ENCODE measurements at places on chromosomes 3 and 15.
A peak's percentile ranks its signal among the peaks of the same experiment; 100 is the strongest.

DNA sequence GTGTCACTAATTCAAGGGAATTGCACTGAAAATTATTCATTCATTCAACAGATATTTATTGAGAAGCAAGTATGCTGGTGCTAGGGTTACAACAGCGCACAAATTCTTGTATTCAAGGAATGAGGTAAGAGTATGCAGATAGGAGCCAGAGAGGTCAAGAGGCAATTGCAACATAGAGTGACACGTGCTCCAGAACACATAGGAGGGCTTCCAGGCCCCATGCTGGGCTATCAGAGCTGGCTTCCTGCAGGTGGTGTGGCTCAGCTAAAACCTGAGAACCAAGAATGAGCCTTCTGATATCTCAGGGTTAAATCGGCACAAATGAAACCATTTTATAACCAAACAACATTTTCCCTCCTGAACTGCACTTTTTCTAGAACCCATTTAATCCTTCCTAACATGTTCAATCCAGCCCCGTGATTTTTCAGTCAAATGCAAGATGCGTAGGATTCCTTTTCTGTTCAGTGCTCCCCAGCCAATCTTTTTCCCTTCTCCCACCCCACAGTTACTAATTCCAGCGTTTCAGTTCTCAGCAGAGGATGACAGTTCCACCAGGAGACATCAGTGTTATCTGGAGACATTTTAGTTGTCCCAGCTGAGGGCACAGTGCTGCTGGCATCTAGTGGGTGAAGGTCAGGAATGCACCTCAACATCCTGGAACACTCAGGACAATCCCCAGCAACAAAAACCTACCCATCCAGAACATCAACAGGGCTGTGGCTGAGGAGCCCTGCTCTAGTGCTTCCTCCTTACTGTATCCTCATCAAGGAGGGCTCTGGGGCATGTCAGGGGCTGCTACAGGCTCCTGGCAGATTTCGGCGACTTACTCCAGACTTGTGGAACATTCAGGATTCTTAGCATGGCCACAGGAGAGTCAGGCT is 13.1 kb downstream of the CCR5AS start:
- no peak for DNase-seq

- no peak for DNase-seq
Observed at GRCh38 chr3:113105966-113106660, 105.2 kb upstream of the BOC start.

- no peak for DNase-seq
Observed at GRCh38 chr3:128144512-128145187, 8.6 kb upstream of the EEFSEC start.

GRCh38 chr3:76855451-76855850 is 184.4 kb upstream of the ROBO2 start:
- no peak for DNase-seq

DNA sequence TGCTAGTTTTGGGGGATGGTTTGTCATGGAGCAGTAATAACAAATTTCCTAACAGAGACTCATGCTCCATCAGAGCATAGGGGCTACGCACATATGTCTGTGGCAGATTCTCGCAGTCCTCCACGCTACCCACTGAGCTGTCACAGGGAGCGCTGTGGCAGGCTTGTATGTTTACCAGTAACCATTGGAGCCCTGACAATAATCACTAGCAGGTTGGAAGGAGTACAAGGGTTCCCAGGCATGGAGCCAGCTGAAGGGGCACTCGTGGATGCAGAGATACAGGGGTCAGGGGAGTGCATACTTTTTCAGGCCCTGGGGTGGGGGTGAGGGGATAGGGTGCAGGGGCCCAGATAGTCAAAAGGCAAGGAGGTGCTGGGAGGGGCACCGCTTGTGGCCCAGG is 7.9 kb upstream of the GP9 start:
- DNase-seq, result no peak

DNA sequence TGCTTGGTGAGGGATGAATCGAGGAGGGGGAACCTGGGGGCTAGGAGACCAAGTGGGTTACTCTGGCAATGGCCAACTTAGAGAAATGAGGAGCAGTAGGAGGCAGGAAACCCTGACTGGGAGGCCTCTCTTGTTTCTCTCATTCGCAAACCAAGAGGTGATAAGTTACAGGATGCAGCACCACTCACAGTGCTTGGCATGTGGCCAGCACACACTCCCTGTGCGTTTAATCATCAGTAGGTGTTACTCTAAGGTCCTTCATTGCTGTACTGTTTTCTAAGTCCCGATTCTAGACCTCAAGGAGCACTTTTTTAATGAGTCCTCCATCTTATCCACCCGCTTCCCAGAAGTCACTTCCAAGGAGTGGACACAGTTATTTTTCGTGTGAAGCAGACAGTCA is 314.1 kb upstream of the TRIM42 start:
- DNase-seq, result no peak

GRCh38 chr3:198076722-198077308 is 116.8 kb downstream of the LMLN start:
- no peak for DNase-seq

GRCh38 chr3:155308831-155309230 is 15.3 kb upstream of the STRIT1 start:
- no peak for DNase-seq

GRCh38 chr3:57397175-57398026 is 104.9 kb upstream of the ASB14 start:
- no peak for DNase-seq

DNA sequence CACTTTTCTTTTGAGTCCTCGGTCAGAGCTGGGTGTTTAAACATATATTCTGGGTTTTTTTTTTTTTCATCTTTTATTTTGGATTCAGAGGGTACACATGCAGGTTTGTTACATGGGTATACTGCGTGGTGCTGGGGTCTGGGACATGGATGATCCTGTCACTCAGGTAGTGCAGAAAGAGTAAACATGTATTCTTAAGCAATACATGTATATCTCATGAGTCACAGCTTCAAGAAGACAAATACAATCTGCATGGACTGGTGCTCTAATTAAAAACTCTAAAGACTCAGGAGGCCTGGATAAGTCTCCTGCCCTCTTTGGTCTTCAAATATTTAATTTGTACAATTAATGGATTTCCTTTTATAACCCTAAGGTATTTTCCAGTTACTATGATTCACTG is 50.6 kb upstream of the PHLDB2 start:
- no peak for DNase-seq

DNA sequence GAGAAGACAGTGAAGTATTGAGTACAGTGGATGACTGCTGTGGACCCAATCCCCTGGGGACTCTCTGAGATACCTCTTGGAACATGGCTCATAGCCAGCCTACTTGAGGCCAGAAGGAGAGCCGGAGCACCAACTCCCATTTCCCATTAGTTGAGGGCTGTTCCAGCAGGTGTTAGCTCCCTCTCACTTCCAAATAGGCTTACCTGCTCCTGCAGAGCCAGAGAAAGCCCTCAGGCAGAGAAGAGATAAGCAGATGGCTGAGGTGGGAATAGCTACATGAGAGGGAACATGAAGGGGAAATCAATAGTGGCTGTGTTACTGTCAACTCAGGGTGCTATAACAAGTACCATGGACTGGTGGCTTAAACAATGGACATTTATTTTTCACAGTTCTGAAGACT is 4.6 kb upstream of the CCK start:
- peak; percentile 77 for DNase-seq

DNA sequence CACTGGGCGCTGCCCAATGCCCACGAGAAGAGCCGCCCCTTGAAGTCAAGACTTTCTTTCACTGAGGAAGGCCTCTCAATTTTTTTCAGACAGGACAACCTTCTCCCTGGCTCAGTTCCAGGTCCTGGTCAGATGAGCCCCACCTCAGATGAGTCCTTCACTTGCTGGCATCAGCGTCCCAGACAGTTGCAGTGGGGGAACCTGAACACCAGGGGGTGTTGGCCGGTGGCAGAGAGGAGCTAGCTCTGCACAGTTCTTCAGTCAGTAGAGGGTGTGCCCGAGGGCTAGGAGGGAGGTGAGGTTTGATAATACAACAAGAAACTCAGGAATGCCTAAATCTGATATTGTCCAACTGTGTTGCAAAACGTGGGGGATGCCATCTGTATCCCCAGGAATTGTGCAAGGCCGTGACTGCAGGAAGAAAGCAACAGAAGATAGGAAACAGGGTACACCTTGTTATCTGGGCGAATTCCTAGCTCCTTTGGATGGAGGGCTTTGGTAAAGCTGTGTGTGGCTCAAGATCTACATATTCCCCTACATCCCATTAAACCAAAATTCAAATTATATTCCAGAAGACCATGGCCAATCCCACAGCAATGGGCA is 34.3 kb downstream of the CCR3 start:
- no peak for DNase-seq

- DNase-seq, result no peak
Observed at GRCh38 chr15:45429941-45430792, 51.8 kb upstream of the GATM start.

DNA sequence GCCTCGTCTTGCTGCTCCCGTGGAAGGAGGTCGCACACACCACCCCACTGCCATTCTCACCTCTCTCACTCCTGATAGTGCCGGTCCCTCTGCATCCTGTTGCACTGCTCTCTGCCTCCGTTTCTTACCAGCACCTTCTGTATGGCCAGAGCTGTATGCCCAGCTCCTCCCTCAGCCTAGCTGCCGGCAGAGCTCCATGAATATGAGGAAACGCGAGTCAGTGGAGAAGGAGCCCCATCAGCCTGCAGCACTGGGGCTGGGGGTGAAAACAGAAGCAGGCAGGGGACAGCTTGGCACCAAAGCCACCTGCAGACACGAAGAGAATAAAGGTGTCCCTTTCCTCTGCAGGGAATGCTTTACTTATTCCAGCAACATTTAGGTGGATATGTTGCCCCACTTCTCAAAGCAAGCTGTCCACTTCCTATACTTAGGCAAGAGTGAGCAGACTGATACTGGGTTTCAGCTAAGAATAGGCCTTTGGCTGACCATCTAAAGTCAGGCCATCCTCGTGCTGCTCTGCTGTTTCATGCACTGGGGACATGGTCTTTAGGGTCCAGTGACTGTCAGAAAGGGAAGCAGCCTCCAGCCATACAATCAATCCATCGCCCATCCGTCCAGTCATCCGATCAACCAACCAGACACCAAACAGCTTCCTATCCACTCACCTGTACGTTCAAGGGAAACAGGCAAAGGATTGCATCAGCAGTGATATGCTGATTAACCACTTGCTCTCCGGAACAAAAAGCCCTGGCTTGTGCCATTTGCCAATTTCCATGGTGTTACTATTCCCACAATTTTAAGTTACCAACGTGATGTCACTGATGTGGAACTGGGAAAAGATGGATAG is 222.7 kb downstream of the XXYLT1 start:
- DNase-seq, result no peak

- no peak for DNase-seq
Observed at GRCh38 chr3:186425788-186426730, 64.0 kb upstream of the DGKG start.

DNA sequence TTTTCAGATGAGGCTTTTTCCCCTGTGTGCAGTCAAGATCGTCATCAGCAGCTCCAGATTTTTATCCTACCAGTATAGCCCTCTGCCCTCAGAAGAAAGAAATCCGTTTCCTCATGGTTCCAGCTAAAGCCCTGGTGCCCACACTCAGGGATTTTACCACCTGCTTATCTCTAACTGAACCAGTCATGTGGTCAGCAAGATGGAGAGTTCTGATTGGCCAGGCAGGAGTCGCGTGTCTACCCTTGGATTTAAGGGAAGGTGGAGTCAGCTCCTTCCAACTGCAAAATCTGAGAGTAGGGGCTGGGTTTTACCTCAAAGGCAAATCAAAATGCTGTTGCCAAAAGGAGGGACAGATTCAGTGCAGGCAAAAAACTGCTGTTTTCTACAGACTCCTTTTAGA is 135.3 kb downstream of the LRTM1 start:
- no peak for DNase-seq

- DNase-seq, result no peak
Observed at GRCh38 chr3:149647285-149647684, 10.5 kb downstream of the WWTR1 start.

GRCh38 chr3:9784965-9785364 is 7.3 kb downstream of the TADA3 start:
- DNase-seq, result no peak

DNA sequence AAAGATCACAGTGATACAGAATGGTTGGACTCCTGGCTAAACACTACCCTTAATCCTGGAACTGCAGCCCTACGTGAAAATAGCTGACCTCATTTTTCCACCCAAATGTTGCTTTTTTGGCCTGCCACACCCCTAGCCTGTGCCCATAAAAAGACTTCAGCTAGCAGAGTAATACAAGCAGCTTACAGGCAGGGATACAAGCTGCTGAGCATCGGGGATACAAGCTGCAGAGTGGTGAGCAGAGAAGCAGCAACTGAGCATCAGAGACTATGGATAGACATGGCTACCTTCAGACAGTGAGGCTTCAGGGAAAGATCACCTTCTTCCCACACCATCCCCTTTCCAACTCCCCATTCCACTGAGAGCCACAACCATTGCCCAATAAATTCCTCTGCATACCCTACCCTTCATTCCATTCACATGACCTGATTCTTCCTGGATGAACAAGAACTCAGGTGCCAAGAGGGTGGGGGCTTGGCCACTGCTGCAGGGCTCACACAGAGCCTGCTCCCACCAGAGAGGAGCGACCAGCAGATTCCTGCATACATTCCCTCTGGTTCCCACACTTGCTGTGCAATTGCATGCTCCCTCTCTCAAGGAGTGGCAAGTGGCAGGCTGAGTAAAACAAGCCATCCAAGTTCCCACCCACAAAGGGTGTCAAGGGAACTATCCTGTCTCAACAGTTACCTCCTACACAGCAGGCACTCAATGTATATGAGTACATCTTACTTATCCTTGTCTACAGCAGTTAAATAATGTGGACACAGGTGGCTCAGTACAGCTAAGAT is 217.5 kb downstream of the ALCAM start:
- DNase-seq, result no peak

GRCh38 chr3:33989229-33989628 is 190.8 kb downstream of the PDCD6IP start:
- DNase-seq, result no peak

GRCh38 chr3:52069135-52069534 is 12.8 kb upstream of the DUSP7 start:
- no peak for DNase-seq

DNA sequence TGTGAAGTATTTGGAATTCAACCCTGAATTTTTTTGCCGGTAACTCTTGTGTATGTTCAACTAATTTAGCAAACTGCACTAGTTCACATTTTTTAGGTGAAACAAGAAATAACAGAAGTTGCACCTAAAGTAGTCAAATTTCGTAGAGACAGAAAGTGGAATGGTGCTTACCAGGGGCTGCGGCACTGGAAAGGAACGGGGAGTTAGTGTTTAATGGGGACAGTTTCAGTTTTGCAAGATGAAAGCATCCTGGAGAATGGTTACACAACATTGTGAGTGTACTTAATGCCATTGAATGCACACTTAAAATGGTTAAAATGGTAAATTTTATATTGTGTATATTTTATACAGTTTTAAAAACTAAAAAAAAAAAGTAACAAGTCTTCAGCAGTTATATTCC is 27.4 kb downstream of the PPARG start:
- DNase-seq, result no peak

Measured in NCI-H187 treated with DMSO at 0.1 percent for 48 hours (cell line).